ENCODE measurements at places on chromosomes 7 and 10. TPM values are rescaled to one million over a fixed set of nuclear protein-coding genes. Genes with fewer than 3 reads are reported as not detected.

DNA sequence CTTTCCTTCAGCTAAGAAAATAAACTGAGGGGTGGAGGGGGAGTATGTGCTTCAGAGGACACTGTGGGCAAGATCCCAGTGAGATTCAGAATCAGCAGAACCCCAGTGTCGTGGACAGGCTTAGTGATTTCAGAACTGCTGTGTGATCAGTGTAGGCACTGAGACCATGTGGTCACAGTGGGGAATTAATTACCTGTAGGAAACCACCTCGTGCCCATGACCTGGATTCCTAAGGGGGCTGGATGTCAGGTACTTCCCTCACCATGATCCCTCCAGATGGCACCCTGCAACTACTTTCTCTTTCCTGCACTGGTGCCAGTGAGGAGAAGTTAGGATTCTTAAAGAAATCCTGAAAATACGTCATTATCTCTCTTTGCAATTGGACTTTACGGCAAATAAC, 64.4 kb downstream of the HBP1 start:
- H3K36me3 ChIP-seq, result no peaks in the 10 kb centered on the region
- no peaks in the 10 kb centered on the region for H3K4me1 ChIP-seq
- DNase-seq, result no peak
- no peak overlapping the region for H3K4me3 ChIP-seq
- H3K27ac ChIP-seq, result no peak overlapping the region

The ASZ1 gene
- not detected for total RNA-seq

- H3K27ac ChIP-seq, result no peak overlapping the region
- no peaks in the 10 kb centered on the region for H3K36me3 ChIP-seq
- no peaks in the 10 kb centered on the region for H3K4me1 ChIP-seq
- DNase-seq, result no peak
- H3K27me3 ChIP-seq, result no peaks in the 10 kb centered on the region
These were observed 78.8 kb downstream of the SLC25A40 start for GRCh38 chr7:87797395-87797794.

DNA sequence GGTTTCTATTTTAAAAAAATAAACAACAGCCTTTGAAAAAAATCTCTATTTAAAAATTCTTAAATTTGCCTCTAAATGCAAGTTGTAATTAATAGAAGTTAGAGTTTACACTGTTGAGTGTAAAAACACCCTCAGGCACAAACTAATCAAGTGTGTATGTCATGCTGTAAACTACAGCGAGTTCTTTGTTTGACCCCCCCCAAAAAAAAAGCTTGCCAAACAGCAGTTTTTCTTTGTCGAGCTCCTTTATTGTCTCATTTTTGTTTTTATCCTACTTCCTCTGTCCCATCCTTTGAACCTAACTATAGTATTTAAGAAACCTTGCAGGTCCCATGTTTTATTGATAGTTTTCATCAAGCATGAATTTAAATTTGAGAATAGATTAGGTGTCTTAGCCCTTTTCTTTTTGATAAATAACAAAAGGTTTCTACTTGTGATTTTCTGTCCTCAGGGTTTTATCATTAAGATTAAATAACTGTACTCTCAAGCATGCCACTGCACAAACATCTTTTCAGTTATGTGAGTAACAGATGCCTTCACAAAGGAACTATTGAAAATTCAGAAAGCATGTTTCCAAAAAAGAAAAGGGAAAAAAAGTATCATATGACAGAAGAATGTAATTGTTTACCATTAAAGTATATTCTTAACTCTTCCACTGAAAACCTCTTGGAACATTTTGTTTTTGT, 176.0 kb downstream of the ARID5B start:
- no peak for DNase-seq
- no peak overlapping the region for H3K4me3 ChIP-seq
- H3K27ac ChIP-seq, result peak overlapping the region; percentile 7

The CCL24 gene
- total RNA-seq, result not detected

DNA sequence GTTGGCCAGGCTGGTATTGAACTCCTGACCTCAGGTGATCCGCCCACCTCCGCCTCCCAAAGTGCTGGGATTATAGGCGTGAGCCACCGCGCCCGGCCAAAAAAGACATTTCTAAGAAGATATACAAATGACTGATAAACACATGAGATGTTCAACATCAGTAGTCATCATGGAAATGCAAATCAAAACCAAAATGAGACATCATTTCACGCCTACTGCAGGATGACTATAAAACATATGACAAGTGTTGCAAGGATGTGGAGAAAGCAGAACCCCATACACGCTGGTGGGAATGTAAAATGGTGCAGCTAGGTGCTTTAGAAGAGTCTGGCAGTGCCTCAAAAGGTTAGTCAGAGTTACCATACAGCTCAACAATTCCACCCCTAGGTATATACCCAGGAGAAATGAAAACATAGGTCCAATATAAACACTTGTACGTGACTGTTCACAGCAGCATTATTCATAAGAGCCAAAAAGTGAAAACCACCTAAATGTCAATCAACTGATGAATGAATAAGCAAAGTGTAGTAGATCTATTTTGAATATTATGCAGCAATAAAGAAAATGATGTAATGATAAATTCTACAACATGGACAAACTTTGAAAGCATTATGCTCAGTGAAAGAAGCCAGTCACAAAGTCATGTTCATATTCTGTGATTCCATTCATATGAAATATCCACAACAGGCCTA, 24.5 kb downstream of the TMEM209 start:
- H3K36me3 ChIP-seq, result peaks cover 77% of the 10 kb centered on the region
- H3K27me3 ChIP-seq, result no peaks in the 10 kb centered on the region
- no peak overlapping the region for H3K4me3 ChIP-seq
- no peak overlapping the region for H3K27ac ChIP-seq
- no peak for DNase-seq

DNA sequence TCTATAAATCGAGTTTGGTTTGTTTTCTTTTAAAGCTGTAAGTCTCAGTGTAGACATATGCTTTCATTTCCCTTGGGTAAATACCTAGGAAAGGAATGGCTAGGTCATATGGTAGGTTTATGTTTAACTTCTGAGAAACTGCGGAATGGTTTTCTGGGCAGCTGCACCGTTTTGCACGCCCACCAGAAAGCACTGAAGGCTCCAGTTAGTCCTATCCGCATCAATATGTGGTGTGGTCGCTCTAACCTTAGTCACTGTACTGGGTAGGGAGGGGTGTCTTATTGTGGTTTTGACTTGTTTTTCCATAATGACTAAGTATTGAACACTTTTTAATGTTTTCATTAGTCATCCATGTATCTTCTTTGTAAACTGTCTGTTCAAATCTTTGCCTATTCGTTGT, 279.5 kb upstream of the AKR1E2 start:
- DNase-seq, result no peak
- H3K27ac ChIP-seq, result no peak overlapping the region
- no peaks in the 10 kb centered on the region for H3K36me3 ChIP-seq
- H3K27me3 ChIP-seq, result no peaks in the 10 kb centered on the region

GRCh38 chr10:16923309-16923708, 106.1 kb upstream of the RSU1 start:
- H3K36me3 ChIP-seq, result no peaks in the 10 kb centered on the region
- no peak for DNase-seq

- peaks cover 11% of the 10 kb centered on the region for H3K4me1 ChIP-seq
- H3K4me3 ChIP-seq, result no peak overlapping the region
- no peaks in the 10 kb centered on the region for H3K36me3 ChIP-seq
- no peak for DNase-seq
- no peak overlapping the region for H3K27ac ChIP-seq
These were observed 21.4 kb downstream of the PRSS2 start for GRCh38 chr7:142792129-142792528.

The ACBD7 gene
- total RNA-seq, result 12.0 TPM

DNA sequence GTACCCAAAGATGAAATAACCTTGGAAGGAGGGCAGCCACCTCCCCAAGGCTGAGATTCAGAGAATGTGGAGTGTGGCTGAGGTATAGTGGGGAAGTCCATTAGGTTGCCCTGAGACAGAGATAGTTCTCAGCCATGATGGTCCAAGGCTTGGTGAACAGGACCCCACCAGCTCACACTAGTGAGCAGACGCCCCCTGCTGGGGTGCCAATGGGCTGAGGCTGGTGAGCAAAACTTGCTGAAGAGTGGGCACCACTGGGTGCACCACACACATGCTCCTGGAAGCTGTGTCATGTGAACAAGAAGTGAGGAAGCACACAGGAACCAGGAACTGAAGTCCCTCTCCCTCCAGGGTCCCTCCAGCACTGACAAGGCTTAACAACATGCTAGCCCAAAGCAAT, 8.9 kb downstream of the FBXL13 start:
- no peaks in the 10 kb centered on the region for H3K4me1 ChIP-seq
- no peak overlapping the region for H3K4me3 ChIP-seq
- no peak for DNase-seq
- no peak overlapping the region for H3K27ac ChIP-seq
- H3K27me3 ChIP-seq, result no peaks in the 10 kb centered on the region

DNA sequence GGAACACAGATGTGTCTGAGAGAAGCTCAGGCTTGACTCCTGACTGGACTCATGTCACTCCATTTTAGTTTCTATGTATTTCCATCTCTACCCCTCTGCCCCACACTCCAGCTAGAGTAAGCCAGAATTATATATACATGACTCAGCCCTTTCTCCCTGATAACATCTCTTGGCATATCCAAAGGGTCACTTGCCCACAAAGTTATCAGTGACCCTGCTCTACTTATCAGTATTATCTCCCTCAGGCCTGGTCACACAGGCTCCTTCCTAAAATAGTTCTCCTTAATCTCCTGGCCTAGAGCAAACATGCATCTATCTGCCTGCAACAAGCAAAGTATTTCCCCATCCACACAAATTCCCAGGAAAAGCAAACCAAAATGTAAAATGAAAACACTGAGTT, 598.3 kb downstream of the SUGCT start:
- H3K36me3 ChIP-seq, result no peaks in the 10 kb centered on the region
- no peak overlapping the region for H3K4me3 ChIP-seq
- no peaks in the 10 kb centered on the region for H3K27me3 ChIP-seq

- no peak for DNase-seq
- H3K27me3 ChIP-seq, result no peaks in the 10 kb centered on the region
- H3K27ac ChIP-seq, result no peak overlapping the region
- no peaks in the 10 kb centered on the region for H3K4me1 ChIP-seq
- H3K4me3 ChIP-seq, result no peak overlapping the region
These were observed 48.9 kb downstream of the TYW1 start for GRCh38 chr7:67045496-67045995.

DNA sequence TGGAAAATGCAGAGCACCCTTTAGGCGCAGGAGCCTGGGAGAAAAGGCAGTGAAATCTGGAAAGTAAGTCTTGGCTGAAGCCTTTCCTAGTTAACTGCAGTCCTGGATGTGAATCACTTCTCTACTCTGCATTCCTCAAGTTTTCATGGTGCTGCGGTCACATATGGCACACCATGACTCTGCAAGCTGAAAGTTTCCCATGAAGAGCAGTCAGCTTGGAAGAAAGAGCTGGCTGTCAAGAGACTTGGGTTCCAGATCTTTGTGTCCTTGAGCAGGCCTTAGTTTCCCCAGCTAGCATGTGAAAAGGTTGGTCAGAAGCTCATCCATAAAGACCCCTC, 548.3 kb downstream of the SORCS3 start:
- no peaks in the 10 kb centered on the region for H3K27me3 ChIP-seq
- H3K4me1 ChIP-seq, result no peaks in the 10 kb centered on the region
- H3K36me3 ChIP-seq, result no peaks in the 10 kb centered on the region
- no peak for DNase-seq
- no peak overlapping the region for H3K4me3 ChIP-seq

DNA sequence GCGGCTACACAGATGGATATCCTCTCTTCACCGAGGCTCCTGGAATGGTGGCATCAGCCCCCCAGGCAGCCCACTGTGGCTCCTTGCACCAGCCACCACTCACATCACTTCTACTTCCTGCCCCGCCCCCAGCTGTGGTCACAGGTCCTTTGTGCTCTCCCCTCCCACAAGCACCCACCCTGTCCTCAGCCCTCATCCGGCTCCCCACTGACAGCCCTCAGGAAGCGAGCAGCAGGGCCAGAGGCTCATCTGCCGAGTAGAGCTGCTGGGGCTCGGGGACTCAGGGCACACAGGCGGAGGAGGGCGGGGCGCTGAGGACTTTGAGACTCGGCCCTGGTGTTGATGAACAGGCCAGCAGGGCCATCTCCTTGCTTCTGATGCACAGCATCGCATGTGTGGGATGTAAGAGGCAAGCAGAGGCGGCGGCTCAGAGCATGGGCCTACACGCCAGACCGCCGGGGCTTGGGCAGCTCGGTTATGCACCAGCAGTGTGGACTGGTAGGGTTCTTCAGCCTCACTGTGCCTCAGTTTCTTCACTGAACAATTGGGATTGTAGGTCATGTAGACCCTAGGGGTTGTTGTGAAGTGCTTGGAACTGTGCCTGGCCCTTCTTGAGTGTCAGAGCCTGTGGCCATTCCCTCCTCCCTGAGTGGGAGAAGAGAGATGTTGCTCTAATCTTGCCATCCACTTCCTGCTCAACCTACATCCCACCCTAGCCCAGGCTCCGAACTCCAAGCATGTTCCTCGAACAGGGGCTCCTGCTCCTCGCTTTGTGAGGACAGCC, at the start of gene PRF1:
PRF1 (minus strand) TSS at position 77 of the 784 bp plus-strand sequence. CDS start 1,839 bp downstream, outside the sequence.
- H3K27ac ChIP-seq, result no peak within 1 kb of the TSS
- no peaks in the 10 kb centered on the region for H3K27me3 ChIP-seq
- peak within 1 kb of the TSS; percentile 29 for H3K4me3 ChIP-seq

The FFAR4 gene
- 1.5 TPM for total RNA-seq

DNA sequence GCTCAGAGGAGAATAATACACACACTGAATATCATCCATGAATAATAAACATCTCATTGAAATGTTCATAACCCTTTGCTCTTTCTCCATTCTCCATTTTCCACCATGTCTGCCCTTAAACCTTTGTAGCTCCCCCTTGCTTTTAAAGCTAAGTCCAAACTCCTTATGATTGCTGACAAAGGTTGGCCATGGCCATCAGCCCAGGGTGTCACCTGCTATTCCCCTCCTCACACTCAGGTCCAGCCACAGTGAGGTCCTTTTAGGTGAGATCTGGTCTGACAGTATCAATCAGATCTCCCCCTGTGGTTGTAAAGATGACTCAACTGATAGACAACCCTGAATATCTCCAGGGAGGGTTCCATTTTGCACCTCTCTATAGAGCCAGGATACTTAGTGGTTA, 181.5 kb upstream of the PDE1C start:
- DNase-seq, result no peak
- no peaks in the 10 kb centered on the region for H3K27me3 ChIP-seq
- H3K4me1 ChIP-seq, result no peaks in the 10 kb centered on the region
- H3K4me3 ChIP-seq, result no peak overlapping the region
- H3K27ac ChIP-seq, result no peak overlapping the region

- H3K36me3 ChIP-seq, result no peaks in the 10 kb centered on the region
- no peaks in the 10 kb centered on the region for H3K4me1 ChIP-seq
- no peak overlapping the region for H3K27ac ChIP-seq
- no peak for DNase-seq
- H3K4me3 ChIP-seq, result no peak overlapping the region
These were observed 57.1 kb upstream of the ANKRD1 start for GRCh38 chr10:90977855-90978486.

DNA sequence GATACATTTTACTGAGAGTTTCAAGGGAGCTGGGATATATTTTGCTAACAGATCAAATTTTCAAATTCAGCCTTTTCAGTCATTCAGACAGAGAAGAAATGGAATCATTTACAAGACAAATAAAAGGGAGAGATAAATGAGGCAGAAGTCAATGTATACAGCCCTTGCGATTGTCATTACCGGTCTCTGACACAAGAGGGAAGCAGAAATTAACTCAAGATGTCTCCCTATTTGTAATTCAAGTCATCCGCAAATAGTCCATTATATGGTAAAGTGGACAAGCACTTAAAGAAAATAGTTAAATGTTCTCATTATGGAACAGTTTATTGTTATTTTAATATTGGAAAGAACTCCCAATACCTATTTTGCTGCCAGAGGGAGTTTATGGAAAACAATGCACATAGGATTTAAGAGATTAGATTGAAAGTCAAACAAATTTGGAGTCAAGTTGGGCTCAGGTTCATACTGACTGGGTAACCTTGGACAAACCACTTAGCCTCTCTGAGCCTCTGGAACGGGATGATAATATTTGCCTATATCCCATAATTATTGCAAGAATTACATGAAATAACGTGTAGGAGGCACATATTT, 89.3 kb upstream of the PRKCQ start:
- no peak overlapping the region for H3K4me3 ChIP-seq
- no peak overlapping the region for H3K27ac ChIP-seq
- H3K36me3 ChIP-seq, result no peaks in the 10 kb centered on the region

Data from tibial nerve (tissue), 4 donors.